ENCODE measurements at places on chromosomes 11 and 22.

GRCh38 chr11:65042891-65043290 is 1.9 kb downstream of the SAC3D1 start:
- no peak for DNase-seq

DNA sequence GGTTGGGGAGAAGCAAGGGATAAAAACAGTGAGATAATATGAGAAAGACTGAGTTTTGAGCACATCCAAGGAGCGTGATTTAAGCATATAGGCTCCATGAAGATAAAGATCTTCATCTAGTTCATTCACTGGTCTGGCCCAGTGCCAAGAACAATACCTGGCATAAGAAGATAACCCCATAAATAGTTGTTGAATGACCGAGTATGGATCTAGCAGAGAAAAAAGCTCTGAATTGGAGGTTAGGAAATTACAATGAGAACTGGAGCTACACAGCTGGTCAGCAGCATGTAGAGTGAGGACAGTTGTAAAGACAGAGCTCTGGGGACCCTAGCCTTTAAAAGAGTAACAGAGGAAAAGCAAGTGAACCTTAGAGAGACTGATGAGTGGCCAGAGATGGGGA is 33.0 kb upstream of the PAK1 start:
- DNase-seq, result no peak

DNA sequence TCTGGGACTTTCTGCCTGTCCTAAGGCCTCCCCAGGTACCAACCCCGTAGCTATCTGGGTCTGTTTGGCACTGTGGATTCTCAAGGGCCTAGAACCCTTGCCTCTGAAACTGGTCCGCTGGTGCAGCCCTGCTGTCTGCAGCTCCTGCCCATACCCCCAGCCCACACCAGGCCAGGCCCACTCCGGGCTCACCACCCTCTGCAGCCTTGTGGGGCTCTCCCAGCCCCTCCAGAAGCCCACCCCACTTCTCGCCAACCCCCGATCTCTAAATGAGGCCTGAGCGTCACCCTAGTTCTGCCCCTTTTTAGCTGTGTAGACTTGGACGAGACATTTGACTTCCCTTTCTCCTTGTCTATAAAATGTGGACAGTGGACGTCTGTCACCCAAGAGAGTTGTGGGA is 4.7 kb downstream of the KLHDC7B start:
- DNase-seq, result no peak

DNA sequence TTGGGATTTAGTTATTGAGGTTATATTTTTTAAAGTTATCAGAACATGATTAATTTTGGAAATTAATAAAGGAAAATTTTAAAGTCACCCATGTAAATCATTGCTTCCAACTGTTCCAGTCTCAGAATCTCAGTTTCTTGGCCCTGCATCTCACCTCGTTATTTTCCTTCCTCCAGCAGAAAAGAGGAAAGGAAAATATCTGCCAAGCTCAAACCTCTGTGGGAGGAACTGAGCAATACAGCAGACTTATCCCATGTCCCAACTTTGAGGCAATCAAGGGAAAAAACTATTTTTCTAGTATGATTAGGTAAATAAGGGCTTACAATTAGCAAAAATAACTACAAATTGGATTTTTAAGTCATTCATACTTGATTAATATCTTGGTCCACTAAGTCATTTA is 30.1 kb downstream of the ELMOD1 start:
- no peak for DNase-seq

DNA sequence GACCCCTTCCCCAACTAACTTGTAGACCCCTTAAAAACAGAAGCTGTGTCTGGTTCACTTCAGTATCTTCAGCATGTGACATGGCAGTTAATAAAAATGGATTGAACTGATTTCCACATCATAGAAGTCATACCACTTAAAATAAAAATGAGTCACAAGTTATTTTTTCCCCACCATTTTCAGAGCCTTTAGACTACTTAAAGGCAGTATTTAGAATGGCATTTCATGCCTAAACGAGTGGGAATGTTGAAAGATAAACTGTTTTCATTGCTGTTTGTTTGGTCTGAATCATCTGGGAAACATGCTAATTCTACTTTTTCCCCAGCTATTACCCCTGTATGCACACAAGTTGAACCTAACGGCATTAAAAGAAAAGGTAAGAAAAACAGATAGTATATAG is 324.0 kb downstream of the RAB38 start:
- DNase-seq, result no peak

DNA sequence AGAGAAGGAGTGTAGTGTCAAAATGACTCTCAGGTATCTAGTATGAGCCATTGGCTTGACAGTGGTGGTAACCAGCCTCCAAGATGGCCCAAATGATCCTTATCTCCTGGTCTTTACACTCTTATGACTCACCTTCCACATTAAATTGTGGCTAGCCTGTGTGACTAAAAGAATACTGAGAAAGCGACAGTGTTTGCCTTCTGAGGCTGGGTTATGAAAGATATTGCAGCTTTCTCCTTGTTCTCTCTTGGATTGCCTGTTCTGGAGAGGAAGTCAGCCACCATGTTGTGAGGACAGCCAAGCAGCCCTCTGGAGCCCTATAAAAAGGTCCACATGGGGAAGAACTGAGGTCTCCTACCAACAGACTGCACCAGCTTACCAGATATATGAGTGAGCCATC is 15.8 kb downstream of the C11orf71 start:
- no peak for DNase-seq

DNA sequence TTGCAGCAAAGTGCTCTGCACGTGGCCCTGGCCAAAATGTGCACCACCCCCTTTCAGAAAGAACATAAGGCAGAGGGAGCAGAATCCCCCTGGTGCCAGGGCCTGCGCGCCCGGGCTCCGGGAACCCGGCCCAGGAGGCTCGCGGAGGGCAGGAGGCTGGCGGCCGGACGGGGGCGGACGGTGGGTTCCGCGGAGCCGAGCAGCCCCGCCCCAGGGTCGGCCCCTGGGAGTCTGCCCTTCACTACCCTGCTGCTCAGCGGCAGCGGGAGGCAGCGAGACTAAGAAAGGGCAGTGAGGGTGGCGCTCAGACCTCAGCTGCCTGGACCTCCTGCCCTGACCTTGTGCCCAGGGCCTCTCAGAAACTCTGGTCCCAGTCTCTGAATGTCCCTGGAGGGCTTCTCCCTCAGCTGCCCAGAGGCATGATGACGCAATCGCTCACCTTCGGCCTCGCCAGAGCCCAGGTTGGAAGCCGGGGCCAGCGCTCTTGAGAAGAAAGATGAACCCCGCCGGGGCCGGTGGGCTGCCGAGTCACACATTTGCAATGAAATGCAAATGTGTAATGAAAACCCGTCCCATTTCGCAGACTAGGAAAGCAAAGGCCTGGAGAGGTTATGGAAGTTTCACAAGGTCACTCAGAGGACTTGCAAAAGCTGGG is 1.1 kb upstream of the CLMP start:
- DNase-seq, result peak; percentile 2

- peak; percentile 7 for DNase-seq
These were observed 95.7 kb upstream of the UBASH3B start for GRCh38 chr11:122559734-122560382.

DNA sequence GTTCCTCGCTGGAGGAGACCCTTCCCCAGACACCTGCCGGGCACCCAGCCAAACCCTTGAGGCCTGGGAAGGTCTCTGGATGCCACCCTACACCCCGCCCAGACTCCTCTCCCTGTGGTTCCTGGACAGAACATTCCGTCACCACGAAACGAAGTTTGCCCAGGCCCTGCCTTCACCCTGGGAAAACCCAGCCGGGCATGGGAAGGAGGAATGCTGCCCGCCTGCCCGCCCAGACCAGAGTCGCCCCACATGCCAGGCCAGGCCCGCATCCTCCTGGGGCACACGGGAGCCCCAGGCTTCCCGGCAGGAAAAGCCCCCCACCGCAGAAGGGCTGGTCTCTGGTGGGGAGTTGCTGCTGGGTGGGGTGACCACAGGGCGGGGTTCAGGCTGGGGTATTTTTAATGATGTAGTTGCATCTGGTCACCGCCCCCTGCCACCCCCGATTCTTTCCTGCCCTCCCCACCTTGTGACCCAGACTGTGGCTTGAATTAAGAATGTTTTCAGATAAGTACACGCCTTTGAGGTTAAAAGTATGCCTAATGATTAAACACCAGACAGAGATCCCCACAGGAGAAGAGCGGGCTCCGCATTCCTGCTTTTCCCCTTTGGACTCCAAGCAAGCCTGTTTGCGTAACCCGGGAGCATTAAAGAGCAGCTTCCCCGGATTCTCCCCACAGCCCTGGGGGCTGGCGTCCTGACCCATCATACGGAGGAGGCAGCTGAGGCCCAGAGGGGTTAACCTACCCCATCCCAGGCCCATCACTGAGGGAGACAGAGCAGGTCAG is 44.6 kb upstream of the PPARA start:
- DNase-seq, result no peak

GRCh38 chr11:117875382-117876058 is 938 bp downstream of the FXYD6 start:
- DNase-seq, result peak; percentile 31

- DNase-seq, result no peak
These were observed 105.7 kb downstream of the MICAL2 start for GRCh38 chr11:12216041-12216451.

DNA sequence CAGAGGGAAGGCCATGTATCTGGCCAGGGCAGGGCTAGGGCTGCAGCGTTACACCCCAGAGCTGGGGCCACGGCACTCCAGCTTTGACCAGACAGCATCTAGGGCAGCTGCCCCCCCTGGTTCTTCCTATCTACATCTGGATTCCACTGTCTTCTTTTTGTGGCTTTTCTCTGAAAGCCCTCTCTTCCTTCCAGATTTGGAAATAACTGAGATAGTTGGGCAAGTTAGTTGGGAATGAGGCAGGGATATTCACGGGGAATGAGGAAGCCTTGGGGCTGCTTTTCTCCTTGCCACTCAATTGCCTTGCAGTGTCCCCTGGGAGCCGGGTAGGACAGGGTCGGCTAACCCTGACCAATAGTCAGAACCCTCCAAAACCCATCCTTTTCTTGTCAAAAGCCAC is 26.8 kb downstream of the CLMP start:
- DNase-seq, result no peak

DNA sequence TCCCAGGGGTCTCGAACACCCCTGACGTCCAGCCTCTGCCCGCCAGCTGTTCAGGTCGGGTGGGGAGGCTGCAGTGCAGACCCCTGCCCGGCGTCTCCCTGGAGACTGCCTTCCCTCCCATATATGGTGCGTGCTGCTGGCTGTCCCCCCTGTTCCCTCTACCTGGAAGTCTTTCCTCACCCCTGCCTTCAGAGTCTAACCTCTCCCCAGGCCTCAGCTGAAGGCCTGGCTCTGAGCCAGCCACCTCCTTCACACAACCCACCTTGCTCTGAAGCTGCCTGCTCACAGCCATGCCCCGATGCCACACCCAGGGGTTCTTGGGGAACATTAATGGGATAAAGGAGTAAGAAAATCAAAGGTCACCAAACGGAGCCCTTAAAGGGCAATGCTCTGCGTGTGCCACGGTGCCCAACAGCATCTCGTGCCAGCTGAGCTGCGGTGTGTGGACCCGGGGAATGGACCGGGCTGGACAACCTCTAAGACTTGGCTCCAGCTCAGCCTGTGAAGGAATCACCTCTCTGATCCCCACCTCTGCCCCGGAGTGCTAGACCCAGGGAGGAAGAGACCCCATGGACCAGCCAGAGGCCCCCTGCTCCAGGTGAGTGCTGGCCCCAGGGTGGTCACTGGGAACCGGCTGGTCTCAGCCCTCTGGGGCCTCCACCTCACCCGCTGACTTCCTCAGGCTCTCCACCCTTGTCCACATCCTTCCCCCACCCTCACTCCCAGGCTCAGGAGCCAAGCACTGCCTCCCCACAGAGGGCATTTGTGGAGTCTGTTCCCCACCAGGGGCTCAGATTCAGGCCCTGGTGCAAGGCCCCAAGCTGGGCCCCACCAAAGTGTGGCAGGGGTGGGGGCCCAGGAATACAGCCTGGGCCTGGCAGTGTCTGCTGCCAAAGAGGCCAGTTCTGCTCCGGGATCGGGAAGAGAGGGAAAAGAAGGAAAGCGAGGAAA is at the start of gene NLRP6:
Gene NLRP6 (plus strand): TSS at position 407 of the 951 bp plus-strand sequence. CDS start 163 bp downstream, at position 570.
- no peak for DNase-seq

DNA sequence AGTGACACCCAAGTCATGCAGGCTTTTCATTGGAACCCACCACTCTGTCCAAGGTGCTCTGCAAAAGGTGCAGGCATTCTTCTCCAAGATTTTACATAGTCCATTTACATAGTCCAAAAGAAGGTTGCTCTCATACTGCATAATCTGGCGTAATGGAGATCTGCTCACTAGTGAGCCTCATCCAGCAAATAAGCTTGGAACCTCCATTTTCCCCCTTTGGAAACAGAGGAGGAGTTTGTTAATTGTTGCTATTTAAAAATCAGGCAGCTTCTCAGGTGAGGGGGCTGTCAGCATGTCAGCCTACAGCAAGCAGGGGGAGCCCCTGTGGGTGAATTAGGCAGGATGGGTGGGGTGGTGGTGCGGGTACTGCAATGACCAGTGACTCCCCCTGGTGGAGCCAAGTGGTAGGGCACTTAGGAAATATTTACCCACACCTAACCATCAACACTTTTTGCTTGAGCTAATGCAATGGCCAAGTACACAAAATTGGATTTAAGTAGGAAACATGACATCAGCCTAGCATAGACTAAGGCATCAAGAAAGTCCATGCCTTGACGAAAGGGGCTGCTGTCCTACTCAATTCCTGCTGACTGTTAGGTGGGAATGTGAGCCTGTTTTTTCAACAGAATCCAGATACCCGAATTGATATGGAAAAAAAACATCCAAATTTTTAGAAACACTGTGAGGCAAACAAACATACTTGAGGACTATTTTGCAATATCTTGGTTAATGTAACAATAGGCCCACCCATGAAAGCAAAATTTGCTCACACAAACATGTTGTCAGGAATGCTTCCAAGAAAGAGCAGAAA is 64.5 kb downstream of the AMBRA1 start:
- peak; percentile 82 for DNase-seq

DNA sequence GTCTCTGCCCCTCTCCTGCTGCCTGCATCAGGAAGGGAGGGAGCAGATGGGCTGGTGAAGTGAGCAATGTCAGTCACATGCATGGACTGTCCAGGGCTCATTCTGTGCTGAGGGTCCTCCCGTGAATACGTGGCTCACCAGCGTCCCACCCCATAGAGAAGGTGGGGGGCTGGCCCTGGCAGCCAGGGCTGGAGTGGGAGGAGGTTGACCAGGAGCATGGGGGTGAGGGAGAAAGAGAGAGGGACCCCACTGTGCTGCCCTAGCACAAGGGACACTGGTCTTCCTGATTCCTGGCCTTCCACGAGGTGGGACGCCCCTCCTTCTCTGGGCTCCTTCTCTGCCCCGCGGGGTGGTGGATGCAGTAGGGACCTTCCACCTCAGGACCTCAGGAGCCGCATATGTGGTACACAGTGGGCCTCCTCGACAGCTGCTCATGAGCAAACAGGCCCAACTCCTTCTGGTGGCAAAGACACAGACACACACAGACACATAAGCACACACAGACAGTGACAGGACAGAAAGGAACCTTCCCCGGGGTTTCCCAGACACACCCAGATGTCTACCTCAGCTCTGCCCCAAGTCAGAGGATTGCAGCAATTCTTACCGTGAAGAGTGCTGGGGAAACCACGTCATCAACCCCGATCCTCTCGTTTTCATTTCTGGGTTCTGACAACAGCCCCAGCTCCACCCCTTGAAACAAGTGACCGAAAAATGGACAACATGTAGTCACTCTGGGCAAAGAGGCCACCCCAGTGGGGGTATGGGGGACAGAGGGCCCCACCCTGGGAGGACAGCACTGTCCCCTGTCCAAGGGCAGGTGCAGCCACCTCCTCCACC is 3.6 kb upstream of the APOBEC3A start:
- peak; percentile 73 for DNase-seq
